GM13976 (cell line): ENCODE measurements at places on chromosomes 13 and 19.

GRCh38 chr13:43874504-43875092, 4.9 kb downstream of the CCDC122 start:
- DNase-seq, result no peak

DNA sequence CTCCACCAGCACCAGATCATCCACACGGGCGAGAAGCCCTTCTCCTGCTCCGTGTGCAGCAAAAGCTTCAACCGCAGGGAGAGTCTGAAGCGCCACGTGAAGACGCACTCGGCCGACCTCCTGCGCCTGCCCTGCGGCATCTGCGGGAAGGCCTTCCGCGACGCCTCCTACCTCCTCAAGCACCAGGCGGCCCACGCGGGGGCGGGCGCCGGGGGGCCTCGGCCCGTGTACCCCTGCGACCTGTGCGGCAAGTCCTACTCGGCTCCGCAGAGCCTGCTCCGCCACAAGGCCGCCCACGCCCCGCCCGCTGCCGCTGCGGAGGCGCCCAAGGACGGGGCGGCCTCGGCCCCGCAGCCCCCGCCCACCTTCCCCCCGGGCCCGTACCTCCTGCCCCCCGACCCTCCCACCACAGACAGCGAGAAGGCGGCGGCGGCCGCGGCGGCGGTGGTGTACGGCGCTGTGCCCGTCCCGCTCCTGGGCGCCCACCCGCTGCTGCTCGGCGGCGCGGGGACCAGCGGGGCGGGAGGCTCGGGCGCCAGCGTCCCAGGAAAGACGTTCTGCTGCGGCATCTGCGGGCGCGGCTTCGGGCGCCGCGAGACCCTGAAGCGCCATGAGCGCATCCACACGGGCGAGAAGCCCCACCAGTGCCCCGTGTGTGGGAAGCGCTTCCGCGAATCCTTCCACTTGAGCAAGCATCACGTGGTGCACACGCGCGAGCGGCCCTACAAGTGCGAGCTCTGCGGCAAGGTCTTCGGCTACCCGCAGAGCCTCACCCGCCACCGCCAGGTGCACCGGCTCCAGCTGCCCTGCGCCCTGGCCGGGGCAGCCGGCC, 9.4 kb downstream of the ZNF784 start:
- DNase-seq, result no peak

- DNase-seq, result no peak
Observed at GRCh38 chr19:10762656-10763055, 44.8 kb downstream of the DNM2 start.

- DNase-seq, result no peak
Observed at GRCh38 chr13:106331116-106331515, 204.3 kb downstream of the EFNB2 start.

DNA sequence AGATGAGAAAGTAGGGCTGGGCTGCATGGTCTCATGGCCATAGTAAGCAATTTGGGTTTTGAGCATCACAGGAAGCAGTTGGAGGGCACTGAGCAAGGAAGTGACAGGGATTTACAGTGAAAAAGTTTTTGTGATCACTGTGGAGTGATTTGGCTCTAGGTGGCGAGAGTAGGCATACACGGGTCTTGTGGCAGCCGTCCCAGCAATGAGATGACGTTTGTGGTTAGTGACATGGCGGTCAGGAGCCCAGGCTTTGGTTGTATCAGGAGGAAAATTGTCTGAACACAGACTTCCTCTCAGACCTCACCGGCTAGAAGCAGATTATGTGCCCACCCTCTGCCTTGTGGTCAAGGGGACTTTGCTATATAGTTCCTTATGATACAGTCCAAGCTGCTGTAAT, 3.3 kb downstream of the ZNF444 start:
- no peak for DNase-seq

DNA sequence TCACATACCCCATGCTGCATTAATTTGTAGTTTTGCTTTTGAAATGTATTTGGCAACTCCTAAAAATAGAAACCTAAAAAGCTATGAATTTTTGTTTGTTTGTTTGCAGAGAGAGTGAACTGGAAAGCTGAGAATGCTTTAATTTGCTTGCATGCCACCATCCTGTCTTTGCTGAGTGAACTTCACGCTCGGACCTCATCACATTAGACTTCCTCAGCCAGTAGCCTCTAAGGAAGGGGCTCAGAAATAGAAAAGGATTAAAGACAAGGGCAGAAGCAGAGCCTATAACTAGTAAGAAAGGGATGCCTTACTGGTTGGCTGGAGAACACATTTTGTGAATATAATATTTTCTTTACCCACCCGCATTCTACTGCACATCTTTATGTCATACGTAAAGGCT, 275.1 kb downstream of the DCLK1 start:
- DNase-seq, result no peak

GRCh38 chr13:93147946-93148345, 78.7 kb upstream of the GPC6 start:
- no peak for DNase-seq

GRCh38 chr13:28707629-28708427, 10.9 kb downstream of the SLC46A3 start:
- peak; percentile 49 for DNase-seq

- no peak for DNase-seq
Observed at GRCh38 chr13:51213173-51213728, 8.9 kb upstream of the FAM124A start.

GRCh38 chr13:108315273-108315672, 45.8 kb downstream of the TNFSF13B start:
- DNase-seq, result no peak

GRCh38 chr13:27024074-27024461, 147.5 kb downstream of the USP12 start:
- DNase-seq, result no peak

- DNase-seq, result no peak
Observed at GRCh38 chr19:14023404-14024235, 4.3 kb upstream of the RLN3 start.

GRCh38 chr19:16067205-16067938, 8.9 kb upstream of the TPM4 start:
- no peak for DNase-seq

DNA sequence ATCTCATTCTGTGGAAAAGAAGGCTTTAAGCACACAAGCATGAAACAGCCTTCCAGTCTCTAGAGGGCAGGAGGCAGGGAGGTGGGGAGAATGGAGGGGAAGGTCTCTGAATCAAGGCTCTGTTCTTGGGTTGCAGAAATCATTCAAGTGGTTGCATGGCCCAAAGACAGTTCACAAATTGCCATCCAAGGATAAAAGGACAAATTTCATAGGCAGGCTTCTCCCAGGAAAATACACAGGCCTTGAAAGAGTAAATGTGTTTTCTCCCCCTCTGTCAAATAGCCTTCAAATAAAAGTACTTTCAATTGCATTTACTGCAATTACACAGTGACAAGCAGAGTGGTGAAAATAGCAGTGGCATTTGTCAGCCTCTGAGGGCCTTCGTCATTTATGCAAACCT, 450.8 kb downstream of the DCT start:
- DNase-seq, result no peak

GRCh38 chr13:53241891-53242348, 213.3 kb downstream of the OLFM4 start:
- no peak for DNase-seq

GRCh38 chr13:36912973-36913372, 7.1 kb downstream of the SMAD9 start:
- DNase-seq, result no peak

- no peak for DNase-seq
Observed at GRCh38 chr13:111259058-111259457, 61.4 kb upstream of the TEX29 start.

- DNase-seq, result no peak
Observed at GRCh38 chr13:27496006-27496405, 45.6 kb upstream of the MTIF3 start.

GRCh38 chr19:47413941-47414340, 5.4 kb downstream of the MEIS3 start:
- no peak for DNase-seq

GRCh38 chr19:6522712-6523111, 8.1 kb upstream of the TNFSF9 start:
- DNase-seq, result no peak

DNA sequence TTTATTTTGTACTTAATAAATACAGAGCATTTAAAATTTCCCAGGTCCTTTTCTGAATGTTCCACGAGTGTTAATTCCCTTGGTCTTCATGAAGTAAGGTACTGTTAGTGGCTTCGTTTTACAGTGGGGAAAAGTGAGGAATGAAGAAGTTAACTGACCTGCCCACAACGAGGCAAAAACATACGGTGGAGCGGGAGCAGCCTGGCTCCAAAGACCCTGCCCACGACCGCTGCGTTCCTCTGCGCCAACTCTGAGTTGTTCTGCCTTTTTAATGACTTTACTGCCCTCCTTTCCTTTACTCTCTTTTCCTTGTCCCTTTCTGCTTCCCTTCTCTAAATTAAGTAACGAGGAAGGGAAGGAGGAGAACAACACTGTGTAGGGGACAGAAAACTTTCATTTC, 392.9 kb downstream of the PCDH9 start:
- DNase-seq, result no peak
